ENCODE measurements at places on chromosomes 1 and 21. TPM values are rescaled to one million over a fixed set of nuclear protein-coding genes. Genes with fewer than 3 reads are reported as not detected.

GRCh38 chr1:20956272-20956671 lies 169.2 kb upstream of the HP1BP3 start:
- no peak for DNase-seq

GRCh38 chr1:208641579-208642280 lies 397.5 kb upstream of the PLXNA2 start:
- no peak for DNase-seq

DNA sequence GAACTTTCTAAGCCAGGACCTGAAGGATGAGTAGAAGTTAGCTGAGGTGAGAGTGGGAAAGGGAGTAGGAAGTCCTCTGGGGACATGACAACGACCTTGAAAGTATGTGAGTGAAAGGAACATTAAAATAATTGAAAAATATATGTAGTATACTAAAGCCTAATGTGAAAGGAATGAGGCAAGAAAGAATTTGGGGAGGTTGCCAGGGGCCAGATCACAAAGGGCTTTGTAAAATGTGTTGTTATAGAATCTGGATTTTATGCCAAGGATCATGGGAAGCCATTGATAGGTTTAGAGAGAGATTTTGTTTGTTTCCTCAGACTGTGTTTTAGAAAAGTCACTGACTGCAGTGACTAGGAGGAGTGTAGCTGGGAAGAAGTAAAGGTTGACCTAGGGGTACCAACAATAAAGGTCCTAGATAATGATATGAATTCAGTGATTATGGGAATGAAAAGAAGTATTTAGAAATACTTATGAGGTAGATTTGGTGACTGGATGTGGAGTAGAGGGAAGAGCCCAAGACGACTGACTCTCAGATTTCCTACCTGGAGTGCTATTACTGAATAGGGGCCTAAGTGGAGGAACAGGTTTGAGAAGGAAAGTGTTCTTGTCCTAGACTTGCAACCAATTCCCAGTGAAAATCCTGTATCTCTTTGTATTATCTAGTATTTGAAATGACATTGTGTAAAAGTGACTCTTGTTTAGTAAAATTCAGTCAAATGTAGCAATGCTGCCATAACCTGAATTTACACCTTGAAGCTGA lies 179.8 kb downstream of the PHTF1 start:
- DNase-seq: no peak

Gene ANGPTL7
- total RNA-seq: not detected

Gene RHBDL2
- total RNA-seq: not detected

DNA sequence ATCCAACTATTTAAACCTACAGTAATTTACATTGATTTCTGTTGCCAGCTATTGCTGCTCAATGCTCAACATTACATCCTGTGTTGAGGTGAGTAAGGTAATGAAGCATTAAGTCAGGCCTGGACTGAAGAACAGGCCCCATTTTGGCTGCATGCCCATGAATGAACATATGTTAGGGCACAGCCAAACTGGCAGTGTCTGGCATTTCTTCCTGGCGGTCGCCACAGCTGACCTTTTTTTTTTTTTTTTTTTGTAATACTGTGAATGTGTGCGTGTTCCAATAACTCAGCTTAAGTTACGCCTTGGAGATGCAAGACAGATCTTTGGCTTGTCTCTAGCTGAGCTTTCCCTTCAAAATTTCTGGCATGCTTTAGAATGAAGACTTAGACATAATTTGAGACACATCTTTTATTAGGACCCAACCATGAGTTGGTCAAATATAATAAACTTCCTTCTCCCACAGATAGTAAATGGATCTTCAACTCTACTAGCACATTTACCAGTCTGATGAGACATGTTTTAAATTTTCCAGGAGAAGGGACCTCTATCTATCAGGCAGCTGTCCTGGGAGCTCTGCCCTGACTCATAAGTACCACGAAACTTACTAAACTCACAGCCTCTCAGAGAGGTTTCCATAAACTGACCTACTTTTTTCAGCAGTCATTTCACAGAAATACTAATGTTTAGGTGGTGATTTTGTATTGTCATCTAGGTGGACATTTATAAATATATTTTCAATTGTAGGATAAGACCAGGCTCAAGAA lies 341.1 kb upstream of the RUNX1 start:
- DNase-seq: no peak

Gene MEX3A
- 5.3 TPM for total RNA-seq

Gene LDLRAD1
- not detected for total RNA-seq

Gene LORICRIN
- total RNA-seq: not detected

- no peak for DNase-seq
Observed at GRCh38 chr1:25917996-25918395, 11.8 kb upstream of the STMN1 start.

DNA sequence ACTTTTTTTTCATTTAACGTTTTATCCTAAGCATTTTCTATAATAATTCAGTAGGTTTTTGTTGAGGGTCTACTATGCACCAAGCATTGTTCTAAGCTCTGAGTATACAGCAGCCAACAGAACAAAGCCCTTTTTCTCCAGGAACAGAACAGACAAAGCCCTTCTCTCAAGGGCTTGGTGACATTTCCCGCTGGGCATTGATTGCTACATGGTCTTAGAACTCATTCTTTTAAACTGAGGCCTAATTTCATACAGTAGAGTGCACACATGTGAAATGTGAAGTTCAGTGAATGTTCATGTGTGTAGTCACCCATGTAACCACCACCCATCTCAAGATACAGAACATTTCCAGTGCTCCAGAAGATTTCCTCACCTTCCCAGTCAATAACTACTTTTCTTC lies 15.2 kb upstream of the PDIK1L start:
- DNase-seq: no peak

GRCh38 chr1:56028244-56028643 lies 551.1 kb downstream of the PLPP3 start:
- DNase-seq: no peak

DNA sequence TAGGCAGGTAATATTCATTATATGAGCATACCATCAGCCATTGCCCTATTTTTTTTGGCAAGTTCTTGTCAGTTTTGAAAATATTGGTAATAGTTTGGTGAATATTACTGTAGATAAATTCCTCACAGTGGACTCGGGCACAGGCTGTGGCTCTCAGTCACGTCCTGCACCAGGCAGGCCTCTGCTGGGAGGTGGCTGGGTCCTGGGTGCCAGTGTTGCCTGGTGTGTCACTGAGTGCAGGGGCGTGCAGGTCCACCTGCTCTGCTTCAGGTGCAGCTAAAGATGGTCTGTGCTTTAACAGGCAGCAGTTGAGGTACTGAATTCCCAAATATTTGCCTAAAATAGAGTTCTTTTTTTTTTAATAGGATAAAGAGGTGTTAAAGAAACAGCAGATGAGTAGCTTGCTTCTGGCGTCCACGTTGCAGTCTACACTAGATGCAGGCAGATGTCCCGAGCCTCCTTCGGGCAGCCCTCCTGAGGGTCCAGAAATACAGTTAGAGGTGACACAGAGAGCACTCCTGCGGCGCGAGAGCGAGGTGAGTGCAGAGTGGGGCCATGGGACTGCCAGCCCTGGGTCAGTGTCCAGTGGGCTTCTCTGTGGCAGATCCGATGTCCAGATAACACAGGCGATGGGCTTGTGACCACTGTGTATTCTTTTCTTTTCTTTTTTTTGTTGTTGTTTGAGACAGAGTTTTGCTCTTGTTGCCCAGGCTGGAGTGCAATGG lies 57.3 kb upstream of the DIP2A start:
- DNase-seq: no peak

Gene GRIK1
- not detected for total RNA-seq

Gene OR2T6
- not detected for total RNA-seq

Measured in OCI-LY7 (cell line).